ENCODE measurements at places on chromosomes 2 and 18. TPM values are rescaled to one million over a fixed set of nuclear protein-coding genes. Genes with fewer than 3 reads are reported as not detected.

The CBLN2 gene
- total RNA-seq: not detected

The GRHL1 gene
- total RNA-seq: 9.3 TPM

The SULT1C3 gene
- total RNA-seq: not detected

The MROH2A gene
- not detected for total RNA-seq

The PNKD gene
- 95.5 TPM for total RNA-seq

The ACMSD gene
- total RNA-seq: not detected

The TUBB8B gene
- total RNA-seq: not detected

The TUBA4A gene
- 75.4 TPM for total RNA-seq

The PLCD4 gene
- 11.7 TPM for total RNA-seq

The CTLA4 gene
- total RNA-seq: not detected

The LAMA1 gene
- total RNA-seq: not detected

The GPR55 gene
- total RNA-seq: 0.81 TPM

The CARF gene
- total RNA-seq: 4.4 TPM

The CNGA3 gene
- total RNA-seq: not detected

The DNAJC5G gene
- not detected for total RNA-seq

The OSGEPL1 gene
- total RNA-seq: 8.1 TPM

The STARD6 gene
- total RNA-seq: not detected

The TRIM43 gene
- not detected for total RNA-seq

The KIF1A gene
- total RNA-seq: 0.40 TPM

The KIAA2012 gene
- not detected for total RNA-seq

The ID2 gene
- 92.1 TPM for total RNA-seq

The GNAL gene
- total RNA-seq: 0.23 TPM

The NDC80 gene
- 26.0 TPM for total RNA-seq

The ANKRD30B gene
- 0.51 TPM for total RNA-seq

The HOXD13 gene
- total RNA-seq: 0.36 TPM

The CNTNAP5 gene
- not detected for total RNA-seq

The HTRA2 gene
- total RNA-seq: 71.8 TPM

The TGFA gene
- 45.0 TPM for total RNA-seq

The WDR75 gene
- total RNA-seq: 48.0 TPM

The NT5C1B gene
- total RNA-seq: not detected

The CCDC148 gene
- total RNA-seq: 0.46 TPM

The LRRC30 gene
- not detected for total RNA-seq

The MYO3B gene
- 0.46 TPM for total RNA-seq

The CHST9 gene
- not detected for total RNA-seq

The EMILIN2 gene
- total RNA-seq: 17.1 TPM

The ST6GAL2 gene
- 11.4 TPM for total RNA-seq

The ARHGEF4 gene
- total RNA-seq: 30.5 TPM

The CHRND gene
- total RNA-seq: not detected

The GALR1 gene
- total RNA-seq: not detected

The TEX44 gene
- not detected for total RNA-seq

The EPG5 gene
- total RNA-seq: 16.2 TPM

The EGR4 gene
- total RNA-seq: not detected

The SGPP2 gene
- not detected for total RNA-seq

The MYO5B gene
- total RNA-seq: 10.4 TPM

The ZNF519 gene
- total RNA-seq: 7.3 TPM

The LDAH gene
- total RNA-seq: not detected

The RGPD3 gene
- 0.04 TPM for total RNA-seq

The AQP12A gene
- not detected for total RNA-seq

The GCG gene
- total RNA-seq: not detected

The RNU2-63P gene
- total RNA-seq: not detected

The FAM237A gene
- total RNA-seq: not detected
